ENCODE measurements at places on chromosomes 3 and 15.
A peak's percentile ranks its signal among the peaks of the same experiment; 100 is the strongest.

GRCh38 chr3:57770009-57770827 is 14.1 kb downstream of the SLMAP start:
- DNase-seq, result peak; percentile 24

DNA sequence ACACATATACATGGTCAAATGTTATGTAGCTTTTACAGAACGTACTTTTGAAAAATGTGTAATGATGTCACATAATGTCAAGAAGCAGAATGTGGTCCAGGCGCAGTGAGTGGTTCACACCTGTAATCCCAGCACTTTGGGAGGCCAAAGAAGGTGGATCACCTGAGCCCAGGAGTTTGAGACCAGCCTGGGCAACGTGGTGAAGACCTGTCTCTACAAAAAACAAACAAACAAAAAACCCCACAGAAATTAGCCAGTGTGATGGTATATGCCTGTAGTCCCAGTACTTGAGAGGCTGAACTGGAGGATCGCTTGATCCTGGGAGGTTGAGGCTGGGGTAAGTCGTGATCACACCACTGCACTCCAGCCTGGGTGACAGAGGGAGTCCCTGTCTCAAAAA is 15.9 kb upstream of the GLCE start:
- DNase-seq, result no peak

DNA sequence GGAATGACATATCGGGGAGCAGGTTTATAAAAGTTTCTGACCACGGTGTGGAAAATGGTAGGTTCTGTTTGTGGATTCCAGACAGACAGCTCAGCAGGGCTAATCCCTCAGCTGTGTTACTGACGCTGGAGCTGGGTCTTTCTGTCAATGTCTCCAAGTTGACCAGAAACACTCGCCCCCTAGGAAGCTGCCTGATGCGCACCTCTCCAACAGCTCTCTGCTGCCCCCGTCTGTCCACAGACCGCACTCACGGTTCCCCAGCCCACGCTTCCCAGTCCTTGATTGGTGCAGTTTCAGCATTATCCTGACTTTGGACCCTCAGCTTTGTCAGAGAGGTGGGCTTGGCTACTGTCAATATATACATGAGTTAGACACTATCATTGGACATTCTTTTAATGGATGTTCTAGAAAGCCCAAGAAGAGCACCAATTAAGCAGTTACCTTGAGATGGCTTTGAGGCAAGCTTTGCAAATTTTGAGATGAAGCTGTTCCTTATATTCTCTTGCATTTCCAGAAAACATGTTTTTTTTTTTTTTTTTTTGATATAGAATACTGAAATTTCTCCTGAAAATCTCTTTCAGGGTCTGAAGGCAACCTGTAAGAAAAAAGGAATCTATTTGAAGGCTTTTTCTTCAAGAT is 98.9 kb upstream of the TBC1D5 start:
- peak; percentile 64 for DNase-seq

DNA sequence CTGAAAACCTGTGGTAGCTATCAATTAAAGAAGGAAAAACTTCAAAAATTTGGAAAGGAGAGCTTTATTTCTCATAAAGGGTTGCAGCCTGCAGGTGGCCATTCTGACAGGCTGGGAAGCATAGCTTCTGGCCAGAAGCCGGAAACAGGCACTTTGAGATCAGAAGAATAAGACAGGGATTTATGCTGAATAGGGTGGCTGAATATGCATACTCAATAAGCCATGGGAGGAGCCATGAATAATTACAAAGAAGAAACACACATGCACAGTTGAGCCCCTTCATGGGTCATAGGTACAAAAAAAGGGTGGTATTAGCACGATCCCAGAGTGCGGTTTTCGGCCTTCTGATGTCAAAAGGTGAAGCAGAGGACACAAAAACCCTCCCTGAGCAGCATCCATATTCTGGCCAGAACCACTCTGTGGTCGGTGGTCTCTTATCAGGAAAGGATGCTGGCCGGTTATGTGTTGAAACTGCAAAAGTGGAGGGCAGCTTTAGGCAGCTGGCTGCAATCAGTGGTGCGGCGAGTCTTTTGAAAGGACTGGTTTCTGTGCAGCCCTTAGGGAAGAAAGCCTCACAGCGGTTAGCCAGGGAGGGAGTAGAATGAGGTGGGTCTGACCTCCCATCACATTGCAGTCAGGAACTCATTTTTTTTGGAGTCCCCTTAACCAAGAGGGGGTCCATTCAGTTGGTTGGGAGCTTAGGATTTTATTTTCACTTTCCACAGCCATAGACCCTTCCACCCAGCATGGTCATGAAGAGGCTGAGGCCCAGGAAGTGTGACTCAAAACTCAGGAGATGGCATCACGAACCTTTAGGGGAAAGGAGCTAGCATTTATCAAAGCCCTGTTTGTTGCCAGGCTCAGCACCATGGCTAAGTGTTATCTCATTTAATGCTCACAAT is 34.7 kb upstream of the CCDC174 start:
- no peak for DNase-seq

DNA sequence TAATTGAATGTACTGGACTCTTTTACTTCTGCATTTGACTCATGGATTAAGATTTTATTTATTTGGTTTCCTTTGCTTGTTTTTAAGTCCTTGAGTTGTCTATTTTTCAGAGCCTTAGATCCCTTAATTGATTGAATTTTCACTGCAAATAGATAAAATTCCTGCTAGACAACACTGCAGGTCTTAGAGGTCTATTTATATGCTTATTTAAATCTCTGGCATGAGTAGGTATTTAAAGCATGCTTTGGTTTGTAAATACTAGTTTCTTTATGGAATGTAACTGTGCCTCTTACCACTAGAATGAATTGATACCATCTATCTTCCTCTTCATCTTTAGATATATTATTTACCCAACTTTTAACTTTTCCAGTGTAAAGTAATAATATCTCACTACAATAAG is 20.0 kb downstream of the PLSCR5 start:
- DNase-seq, result no peak

- no peak for DNase-seq
Observed at GRCh38 chr3:188446766-188447165, 292.8 kb downstream of the LPP start.

GRCh38 chr15:68994981-68995761 is 19.3 kb upstream of the NOX5 start:
- no peak for DNase-seq

DNA sequence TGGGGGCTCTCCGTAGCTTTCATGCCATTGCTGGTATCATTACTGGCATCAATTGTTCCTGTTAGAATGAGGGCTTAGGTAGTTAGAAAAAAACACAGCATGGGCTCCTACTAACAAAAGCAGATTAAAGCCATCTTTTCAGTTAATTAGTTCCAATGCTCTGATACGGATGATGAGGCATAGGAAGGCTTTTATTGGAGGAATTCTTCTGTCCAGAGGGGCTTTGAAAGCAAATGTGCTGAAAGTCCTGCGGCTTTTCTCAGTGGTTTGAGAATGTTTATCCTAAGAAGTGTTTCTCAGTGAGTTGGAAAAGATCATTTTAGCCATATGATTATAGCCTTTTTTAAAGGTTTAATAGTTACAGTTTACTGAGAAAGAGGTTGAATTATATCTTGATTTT is 198.5 kb downstream of the THSD4 start:
- DNase-seq, result no peak

DNA sequence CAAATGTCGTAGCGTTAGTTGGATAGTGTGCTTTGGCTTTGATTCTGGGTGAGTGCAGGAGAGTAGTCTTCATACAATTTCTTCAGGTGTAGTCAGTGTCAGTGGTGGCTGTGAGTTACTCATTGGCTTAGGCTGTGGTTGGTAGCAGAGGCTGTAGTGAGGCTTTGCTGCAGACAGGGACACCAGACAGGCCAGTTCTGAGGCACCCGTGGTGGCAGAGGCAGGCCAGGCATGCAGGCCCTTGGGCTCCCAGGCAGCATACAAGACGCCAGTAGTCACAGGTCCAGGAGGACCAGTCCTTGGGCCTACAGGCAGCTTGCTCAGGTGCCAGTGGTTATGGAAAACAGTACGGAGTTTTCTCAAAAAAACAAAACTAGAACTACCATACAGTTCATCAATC is 61.3 kb downstream of the DMXL2 start:
- DNase-seq, result no peak

GRCh38 chr3:124599779-124600693 is 130.2 kb upstream of the UMPS start:
- peak; percentile 15 for DNase-seq

DNA sequence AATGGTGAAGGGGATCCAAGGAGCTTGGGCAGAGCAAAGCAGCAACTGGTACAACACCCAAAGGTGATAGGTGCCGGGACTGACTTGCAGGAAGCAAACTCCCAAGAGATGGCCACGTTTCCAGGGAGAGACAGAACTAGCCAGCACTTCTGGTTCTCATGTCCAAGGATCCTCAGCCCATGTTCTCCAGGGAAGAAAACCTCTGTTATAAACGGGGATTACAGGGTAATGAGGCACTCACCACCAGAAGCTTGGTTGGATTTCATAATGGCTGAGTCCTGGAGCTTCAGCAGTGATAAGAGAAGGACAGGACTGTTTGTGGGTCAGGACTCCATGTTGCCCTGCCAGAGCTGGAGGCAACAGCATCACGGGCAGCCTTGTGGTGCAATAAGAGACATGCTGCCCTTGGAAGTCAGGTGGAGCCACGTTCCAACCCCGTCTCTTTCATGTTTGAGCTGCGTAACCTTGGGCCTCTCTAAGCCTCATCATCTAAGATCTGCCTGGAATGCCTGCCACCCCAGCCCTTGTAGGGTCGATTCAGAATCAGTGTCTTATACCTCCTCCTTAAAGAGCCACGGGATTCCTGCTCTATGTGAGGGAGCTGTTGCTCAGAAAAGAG is 181.0 kb downstream of the ABHD5 start:
- DNase-seq, result no peak

GRCh38 chr3:127774647-127775046 is 47.7 kb downstream of the MGLL start:
- DNase-seq, result no peak

DNA sequence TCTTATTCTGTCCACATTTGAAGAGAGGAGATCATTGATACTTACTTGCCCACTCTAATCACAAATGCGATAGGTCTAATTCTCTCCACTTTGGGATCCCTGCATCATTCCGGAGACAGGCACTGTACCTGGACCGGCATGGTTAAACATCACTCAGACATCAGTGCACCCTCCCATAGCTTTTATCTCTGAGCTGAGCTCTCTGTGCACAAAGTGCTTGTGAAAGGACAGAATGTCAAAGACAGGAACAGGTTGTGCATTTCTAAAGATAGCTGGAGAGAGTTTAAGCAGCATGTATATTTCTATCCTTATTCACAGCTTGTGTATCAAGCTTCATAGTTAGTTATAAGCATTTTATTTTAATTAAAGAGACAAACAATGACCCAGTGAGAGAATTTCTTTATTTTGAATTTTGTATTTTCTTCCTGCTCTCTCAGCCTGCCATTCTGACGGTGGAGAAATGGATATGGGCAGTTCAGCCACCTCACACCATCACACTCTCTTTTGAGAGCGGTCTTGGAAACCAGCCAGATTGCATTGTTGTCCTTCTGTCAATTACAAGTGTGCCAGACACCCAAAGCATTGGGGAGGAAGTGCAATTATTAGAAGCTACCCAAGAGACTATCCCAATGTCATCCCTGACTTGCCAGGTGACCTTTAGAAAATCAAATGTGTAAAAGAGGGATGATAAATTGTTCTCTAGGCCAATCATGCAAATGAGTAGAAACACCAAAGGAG is 65.2 kb upstream of the CHL1 start:
- DNase-seq, result no peak

- no peak for DNase-seq
Observed at GRCh38 chr3:127103080-127103479, 89.9 kb upstream of the PRR23E start.

Measured in endothelial cell of umbilical vein (primary cell).